ENCODE measurements at places on chromosomes 3 and 15.

DNA sequence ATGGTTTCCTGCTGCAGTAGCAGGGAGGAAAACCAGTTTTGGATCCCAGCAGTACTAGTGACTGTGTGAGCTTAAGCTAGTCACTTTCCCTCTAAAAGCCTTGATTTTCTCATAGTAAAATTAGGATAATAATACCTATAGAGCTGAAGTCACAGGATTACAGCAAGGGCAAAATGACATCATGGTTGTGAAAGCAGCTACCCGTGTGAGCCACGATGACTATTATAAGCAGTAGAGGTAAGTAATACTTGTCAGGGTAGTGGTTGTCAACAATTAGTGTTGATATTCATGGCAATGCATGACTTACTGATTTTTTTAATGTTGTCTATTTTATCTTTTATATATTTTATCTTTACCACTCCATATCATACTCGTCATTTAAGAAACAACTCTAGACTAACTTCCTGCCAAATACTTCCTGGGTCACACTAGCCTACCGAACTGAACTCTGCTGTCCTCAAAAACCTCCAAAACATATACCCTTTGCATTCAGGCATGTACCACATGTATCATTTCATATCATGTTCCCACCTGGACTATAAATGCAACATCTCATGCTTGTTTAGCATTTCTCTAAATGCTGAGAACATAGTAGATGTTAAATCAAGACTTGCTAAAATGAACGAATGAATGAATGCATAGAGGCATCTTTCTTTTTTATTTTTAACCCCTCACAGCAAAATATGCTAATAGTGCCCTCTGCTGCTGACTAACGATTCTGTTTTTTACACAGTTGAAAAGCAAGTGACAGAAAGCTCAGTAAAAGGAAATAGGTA, 172.6 kb downstream of the P3H2 start:
- peaks cover 5% of the 10 kb centered on the region for H3K4me1 ChIP-seq
- H3K36me3 ChIP-seq = no peaks in the 10 kb centered on the region
- H3K27ac ChIP-seq = no peak overlapping the region
- peak; percentile 51 for DNase-seq

GRCh38 chr15:81907521-81907920, 138.3 kb downstream of the MEX3B start:
- no peaks in the 10 kb centered on the region for H3K4me1 ChIP-seq
- no peak overlapping the region for H3K27ac ChIP-seq
- no peak overlapping the region for H3K4me3 ChIP-seq
- no peaks in the 10 kb centered on the region for H3K36me3 ChIP-seq
- no peak for DNase-seq
- peaks cover 2% of the 10 kb centered on the region for H3K27me3 ChIP-seq

DNA sequence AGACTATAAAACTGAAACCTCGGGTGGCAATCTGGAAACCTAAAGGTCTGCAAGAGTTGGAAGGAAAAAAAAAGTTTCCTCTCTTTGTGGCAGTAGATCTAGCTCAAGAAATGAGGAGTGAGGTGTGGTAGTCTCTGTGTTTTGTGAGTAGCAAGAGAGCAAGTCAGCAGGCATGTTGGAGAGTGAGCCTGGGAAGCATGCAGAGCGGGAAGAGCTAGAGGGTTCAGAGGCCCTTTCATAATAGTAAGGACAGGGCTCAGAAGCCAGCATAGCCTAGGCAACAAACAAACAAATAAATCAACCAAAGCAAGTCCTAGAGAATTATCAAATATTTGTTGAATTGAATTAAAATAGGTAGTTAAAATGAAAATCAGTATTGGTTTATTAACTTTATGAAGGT, 189.7 kb upstream of the CBLB start:
- H3K27ac ChIP-seq = no peak overlapping the region
- H3K27me3 ChIP-seq = no peaks in the 10 kb centered on the region

DNA sequence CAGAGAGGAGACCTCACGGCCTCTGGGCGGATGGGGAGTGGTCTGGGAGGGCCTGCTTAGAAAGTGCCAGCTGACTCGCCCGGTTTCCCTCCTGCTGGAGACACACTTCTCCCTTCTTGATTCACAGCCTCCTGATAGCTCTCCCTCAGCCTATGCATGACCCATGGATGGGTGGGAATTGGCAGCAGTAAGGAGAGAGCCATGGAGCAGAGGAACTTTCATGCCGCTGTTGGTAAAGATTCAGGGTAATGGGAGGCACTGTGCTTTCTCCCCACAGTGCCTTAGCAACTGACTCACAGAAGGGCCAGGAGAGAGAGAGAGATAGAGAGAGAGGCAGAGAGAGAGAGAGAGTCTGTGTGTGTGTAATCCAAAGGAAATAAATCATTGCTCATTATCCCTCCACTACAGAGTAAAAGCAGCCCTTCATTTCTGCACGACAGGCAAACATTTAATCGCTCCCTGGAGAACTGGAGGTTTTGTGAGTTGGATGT, 82.8 kb downstream of the SEMA5B start:
- DNase-seq = no peak
- H3K36me3 ChIP-seq = no peaks in the 10 kb centered on the region
- H3K27me3 ChIP-seq = no peaks in the 10 kb centered on the region
- no peaks in the 10 kb centered on the region for H3K4me1 ChIP-seq
- H3K27ac ChIP-seq = no peak overlapping the region
- H3K4me3 ChIP-seq = no peak overlapping the region

DNA sequence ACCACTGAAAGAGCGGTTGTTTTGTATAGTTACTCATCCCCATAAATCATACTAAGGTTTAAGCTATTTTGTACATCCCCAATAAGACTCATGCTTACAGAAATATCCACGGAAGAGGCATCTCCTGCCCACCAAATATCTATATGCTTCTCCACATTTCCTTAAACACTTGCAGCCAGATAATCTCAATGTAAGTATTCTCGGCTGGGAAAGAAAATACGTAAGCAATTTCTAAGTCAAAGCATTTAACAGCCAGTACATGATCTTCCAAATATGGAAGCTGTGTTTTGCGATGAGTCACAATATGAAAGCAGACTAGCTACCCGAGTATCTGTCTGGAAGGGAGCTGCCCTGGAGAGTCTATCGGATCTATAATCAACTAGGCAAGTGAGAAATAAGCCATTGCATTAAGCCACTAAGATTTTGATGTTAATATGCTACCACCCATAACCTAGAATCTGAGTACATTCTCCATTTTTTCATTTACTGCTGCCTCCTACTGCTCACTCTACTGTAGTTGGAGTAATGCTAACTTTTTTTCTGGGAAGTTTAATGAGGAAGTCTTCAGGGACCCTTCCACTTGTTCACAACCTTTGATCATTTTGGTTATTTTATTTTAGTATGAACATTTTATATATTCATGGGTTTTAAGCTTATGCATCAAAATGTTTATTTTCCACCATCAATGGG, 26.9 kb upstream of the ZMAT3 start:
- no peak overlapping the region for H3K4me3 ChIP-seq
- no peaks in the 10 kb centered on the region for H3K4me1 ChIP-seq
- no peak for DNase-seq

GRCh38 chr15:91338766-91339165, 238.7 kb downstream of the SV2B start:
- H3K36me3 ChIP-seq = no peaks in the 10 kb centered on the region
- peaks cover 33% of the 10 kb centered on the region for H3K4me1 ChIP-seq
- H3K4me3 ChIP-seq = no peak overlapping the region
- H3K27ac ChIP-seq = no peak overlapping the region

- H3K4me1 ChIP-seq = peaks cover 53% of the 10 kb centered on the region
- no peak overlapping the region for H3K27ac ChIP-seq
- peak; percentile 12 for DNase-seq
- H3K27me3 ChIP-seq = no peaks in the 10 kb centered on the region
- no peak overlapping the region for H3K4me3 ChIP-seq
Measured at GRCh38 chr3:31210068-31210645, 315.7 kb upstream of the GADL1 start.

GRCh38 chr3:114466816-114467215, 173.0 kb downstream of the TIGIT start:
- no peak for DNase-seq
- no peaks in the 10 kb centered on the region for H3K27me3 ChIP-seq
- H3K4me1 ChIP-seq = peaks cover 4% of the 10 kb centered on the region
- no peak overlapping the region for H3K27ac ChIP-seq
- H3K36me3 ChIP-seq = no peaks in the 10 kb centered on the region

DNA sequence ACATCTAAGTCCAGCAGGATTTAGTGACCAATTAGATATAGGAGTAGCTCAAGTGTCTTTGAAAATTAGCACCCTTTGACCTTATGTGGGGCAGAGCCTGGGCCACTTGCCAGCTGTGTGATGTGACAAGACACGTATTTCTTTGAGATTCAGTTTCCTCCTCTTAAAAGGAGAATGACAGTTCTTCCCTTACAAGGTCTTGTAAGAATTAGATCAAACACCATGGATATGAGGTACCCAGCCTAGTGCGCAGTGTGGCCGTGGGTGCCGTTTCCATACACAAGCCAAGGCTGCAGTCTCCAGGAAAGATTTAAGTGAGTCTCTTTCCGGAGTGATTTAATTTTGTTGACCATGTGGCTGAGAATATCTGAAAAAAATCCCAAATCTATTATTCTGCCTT, 46.3 kb downstream of the ARHGAP31 start:
- no peaks in the 10 kb centered on the region for H3K27me3 ChIP-seq
- no peak overlapping the region for H3K4me3 ChIP-seq
- peaks cover 7% of the 10 kb centered on the region for H3K36me3 ChIP-seq
- no peak for DNase-seq
- H3K4me1 ChIP-seq = no peaks in the 10 kb centered on the region
- H3K27ac ChIP-seq = no peak overlapping the region

DNA sequence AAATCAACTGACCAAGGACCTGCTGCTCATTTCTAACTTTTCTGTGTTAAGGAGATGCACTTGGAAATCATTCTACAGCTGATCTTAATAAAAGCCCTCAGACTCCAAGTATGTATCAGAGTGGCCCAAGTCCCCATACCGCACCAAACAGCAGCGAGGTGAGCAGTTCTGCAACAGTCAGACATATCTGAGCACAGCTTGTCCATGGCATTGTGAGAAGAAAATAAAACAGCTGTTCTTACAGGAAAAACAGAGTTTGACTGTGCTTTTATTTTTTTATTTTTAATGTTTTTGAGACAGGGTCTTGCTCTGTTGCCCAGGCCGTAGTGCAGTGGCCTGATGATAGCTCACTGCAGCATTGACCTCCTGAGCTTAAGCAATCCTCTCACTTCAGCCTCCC, 131.8 kb downstream of the ADAMTS9 start:
- H3K36me3 ChIP-seq = no peaks in the 10 kb centered on the region
- H3K27me3 ChIP-seq = peaks cover 6% of the 10 kb centered on the region
- no peak overlapping the region for H3K4me3 ChIP-seq
- no peak for DNase-seq
- no peaks in the 10 kb centered on the region for H3K4me1 ChIP-seq

GRCh38 chr15:65290228-65290627, 3.5 kb upstream of the PARP16 start:
- H3K4me3 ChIP-seq = no peak overlapping the region
- no peak for DNase-seq
- no peaks in the 10 kb centered on the region for H3K36me3 ChIP-seq
- no peaks in the 10 kb centered on the region for H3K27me3 ChIP-seq
- peaks cover 16% of the 10 kb centered on the region for H3K4me1 ChIP-seq

GRCh38 chr15:71195242-71195641, 80.0 kb downstream of the THSD4 start:
- no peaks in the 10 kb centered on the region for H3K4me1 ChIP-seq
- no peak overlapping the region for H3K4me3 ChIP-seq
- H3K36me3 ChIP-seq = no peaks in the 10 kb centered on the region
- DNase-seq = no peak

DNA sequence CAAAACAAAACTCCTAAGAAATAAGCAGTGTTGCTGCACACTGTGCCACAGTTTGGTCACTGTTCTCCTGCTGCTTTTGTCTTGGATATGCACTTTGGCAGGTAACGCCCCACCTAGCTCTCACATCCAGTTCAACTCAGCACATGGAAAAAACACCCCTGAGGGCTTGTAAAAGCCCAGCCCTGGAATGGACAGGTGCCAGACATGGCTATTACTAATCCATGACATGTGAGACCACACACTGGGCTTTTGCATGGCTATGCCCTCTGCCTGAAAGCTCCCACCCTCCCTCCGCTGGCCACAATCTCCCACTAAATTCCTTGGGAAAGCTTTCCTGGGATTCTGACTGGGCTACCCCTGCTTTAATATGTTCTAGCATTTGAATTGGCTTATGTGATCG, 24.7 kb upstream of the ZBED2 start:
- peaks cover 10% of the 10 kb centered on the region for H3K36me3 ChIP-seq
- H3K27me3 ChIP-seq = no peaks in the 10 kb centered on the region
- H3K4me3 ChIP-seq = no peak overlapping the region
- DNase-seq = no peak
- peaks cover 47% of the 10 kb centered on the region for H3K4me1 ChIP-seq

DNA sequence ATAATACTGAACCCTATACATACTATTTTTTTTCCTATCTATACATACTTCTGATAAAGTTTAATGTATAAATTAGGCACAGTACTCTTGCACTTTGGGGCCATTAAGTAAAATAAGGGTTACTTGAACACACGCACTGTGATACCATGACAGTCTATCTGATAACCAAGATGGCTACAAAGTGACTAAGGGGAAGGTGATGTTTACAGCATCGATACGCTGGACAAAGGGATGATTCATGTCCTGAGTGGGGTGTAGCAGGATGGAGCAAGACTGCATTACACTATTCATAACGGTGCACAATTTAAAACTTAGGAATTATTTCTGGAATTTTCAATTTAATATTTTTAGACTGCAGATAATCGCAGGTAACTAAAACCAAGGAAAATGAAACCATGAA, 30.0 kb upstream of the SLC2A2 start:
- H3K36me3 ChIP-seq = no peaks in the 10 kb centered on the region
- no peak for DNase-seq
- H3K27ac ChIP-seq = no peak overlapping the region
- H3K27me3 ChIP-seq = no peaks in the 10 kb centered on the region
- H3K4me1 ChIP-seq = peaks cover 5% of the 10 kb centered on the region

DNA sequence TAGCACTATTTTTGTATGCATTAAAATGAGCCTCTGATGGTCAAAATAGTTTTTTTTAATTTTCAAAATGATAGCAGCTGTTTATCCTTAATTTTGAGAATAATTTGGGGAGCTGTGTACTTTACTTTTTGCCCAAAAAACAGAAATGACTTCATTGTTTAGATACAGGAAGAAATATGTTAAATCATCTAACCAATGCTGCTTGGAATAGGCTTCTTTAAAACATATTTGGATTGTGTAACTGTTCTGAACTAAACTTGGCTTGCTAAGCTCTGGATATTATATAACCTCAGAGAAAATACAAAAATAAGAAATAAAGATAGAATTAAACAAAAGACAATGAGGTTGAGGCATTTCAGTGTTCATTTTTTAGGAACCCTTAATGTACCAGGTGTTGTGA, 119.3 kb downstream of the SERPINI1 start:
- no peak overlapping the region for H3K4me3 ChIP-seq
- no peaks in the 10 kb centered on the region for H3K27me3 ChIP-seq
- no peak for DNase-seq
- H3K4me1 ChIP-seq = no peaks in the 10 kb centered on the region
- H3K27ac ChIP-seq = no peak overlapping the region

GRCh38 chr3:71983694-71984093, 198.7 kb upstream of the PROK2 start:
- DNase-seq = no peak
- H3K27ac ChIP-seq = peak overlapping the region; percentile 48
- H3K4me3 ChIP-seq = no peak overlapping the region
- H3K4me1 ChIP-seq = peaks cover 52% of the 10 kb centered on the region
